WTC11 (cell line): ENCODE measurements at places on chromosomes 12 and 14. TPM values are rescaled to one million over a fixed set of nuclear protein-coding genes. Genes with fewer than 3 reads are reported as not detected.

CPNE8 gene
- 4.9 to 8.3 TPM (median 7.2 TPM) in 3 replicates for total RNA-seq

ABCD2 gene
- 0.05 TPM in 2 of 3 replicates, not detected in the other for total RNA-seq

TAS2R14 gene
- 1.1 to 1.3 TPM (median 1.1 TPM) in 3 replicates for total RNA-seq

LTBP2 gene
- total RNA-seq, result 1.2 TPM in 3 replicates

DNA sequence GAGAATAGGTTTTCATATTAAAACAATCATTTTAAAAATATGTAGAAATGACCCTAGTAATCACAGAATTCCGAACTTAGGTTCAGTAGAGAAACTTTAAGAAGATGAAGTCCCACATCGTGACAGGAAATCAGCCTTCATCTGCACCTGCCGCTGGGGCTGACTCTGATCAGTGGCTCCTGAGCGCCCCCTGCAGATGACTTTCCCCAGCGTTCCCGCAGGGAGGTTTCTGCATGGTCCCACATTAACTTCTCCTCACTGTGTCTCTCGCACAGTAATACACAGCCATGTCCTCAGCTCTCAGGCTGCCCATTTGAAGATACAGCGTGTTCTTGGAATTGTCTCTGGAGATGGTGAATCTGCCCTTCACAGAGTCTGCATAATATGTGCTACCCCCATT lies 1131.1 kb downstream of the TMEM121 start:
- H3K4me3 ChIP-seq, result no peak overlapping the region
- DNase-seq, result no peak
- H3K27me3 ChIP-seq, result peaks cover 4% of the 10 kb centered on the region; the same call in 1 of the 2 replicates
- H3K36me3 ChIP-seq, result peaks cover 62% of the 10 kb centered on the region
- no peaks in the 10 kb centered on the region for H3K4me1 ChIP-seq

- no peak for DNase-seq
- H3K4me3 ChIP-seq, result no peak overlapping the region
- H3K27ac ChIP-seq, result no peak overlapping the region
- peaks cover 3% of the 10 kb centered on the region; the same call in 1 of the 2 replicates for H3K36me3 ChIP-seq
- H3K4me1 ChIP-seq, result peaks cover 12% of the 10 kb centered on the region
Measured at GRCh38 chr14:75562489-75562888, 15.9 kb upstream of the FLVCR2 start.

DNA sequence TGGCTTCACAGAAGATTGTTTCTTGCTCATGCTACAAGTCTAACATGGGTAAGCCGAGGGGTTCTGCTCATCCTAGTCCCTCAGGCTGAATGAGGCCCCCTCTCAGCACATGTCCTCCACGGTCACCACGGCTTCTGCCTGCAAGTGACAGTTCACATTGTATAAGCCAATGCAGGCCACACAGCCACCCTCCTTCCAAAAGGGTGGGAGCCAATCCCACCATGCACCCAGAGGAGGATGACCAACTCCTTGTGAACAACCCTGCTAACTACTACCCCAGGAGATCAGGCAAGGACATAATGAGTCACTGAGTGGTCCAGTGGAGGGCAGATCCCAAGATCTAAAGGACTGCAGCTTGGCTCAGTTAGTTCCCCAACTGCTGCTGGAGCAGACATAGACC lies 6.1 kb downstream of the SPRING1 start:
- no peak overlapping the region for H3K4me3 ChIP-seq
- peaks cover 13% of the 10 kb centered on the region for H3K36me3 ChIP-seq
- H3K4me1 ChIP-seq, result peaks cover 15% of the 10 kb centered on the region

DNA sequence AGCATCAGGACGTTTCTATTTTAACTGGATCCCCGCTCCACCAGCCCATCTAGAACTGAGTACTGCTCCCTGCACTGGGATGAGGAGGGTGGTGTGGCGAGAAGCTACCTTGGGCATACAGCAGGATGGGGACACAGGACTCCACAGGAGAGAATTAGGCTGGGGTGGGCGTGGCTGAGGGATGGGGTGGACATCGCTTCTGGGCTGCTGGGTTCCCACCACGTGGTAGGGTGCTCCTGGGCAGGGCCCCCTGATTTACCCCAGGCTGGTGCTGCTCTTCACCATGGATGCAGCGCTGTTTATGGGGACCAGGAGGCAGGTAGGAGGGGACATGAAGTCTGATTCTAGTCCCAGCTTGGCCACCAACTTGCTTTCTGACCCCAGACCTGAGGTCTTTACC lies 41.9 kb downstream of the VDR start:
- DNase-seq, result no peak
- H3K4me1 ChIP-seq, result no peaks in the 10 kb centered on the region
- no peak overlapping the region for H3K27ac ChIP-seq
- peaks cover 4% of the 10 kb centered on the region for H3K27me3 ChIP-seq
- H3K4me3 ChIP-seq, result no peak overlapping the region
- H3K36me3 ChIP-seq, result no peaks in the 10 kb centered on the region

DNA sequence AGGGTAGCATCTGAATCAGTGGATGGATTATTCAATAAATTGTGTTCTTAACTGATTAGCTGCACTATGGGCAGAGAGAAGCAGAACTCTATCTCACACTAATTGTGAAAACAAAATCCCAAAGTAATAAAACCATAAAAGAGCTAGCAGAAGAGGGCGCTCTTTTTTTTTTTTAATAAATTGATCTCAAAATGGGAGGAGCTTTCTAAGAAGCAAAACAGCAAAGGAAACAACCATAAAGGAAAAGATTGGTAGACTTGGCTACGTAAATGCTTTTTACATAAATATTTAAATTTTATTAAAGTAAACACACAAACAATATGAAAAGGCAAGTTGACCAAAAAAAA lies 1.5 kb upstream of the TM7SF3 start:
- no peaks in the 10 kb centered on the region for H3K36me3 ChIP-seq
- H3K4me3 ChIP-seq, result no peak overlapping the region
- H3K27me3 ChIP-seq, result no peaks in the 10 kb centered on the region

- H3K4me1 ChIP-seq, result peaks cover 13% of the 10 kb centered on the region
- H3K4me3 ChIP-seq, result no peak overlapping the region
- H3K36me3 ChIP-seq, result peaks cover 9% of the 10 kb centered on the region
- no peaks in the 10 kb centered on the region for H3K27me3 ChIP-seq
- no peak for DNase-seq
Measured at GRCh38 chr14:62453226-62453625, 592.0 kb downstream of the KCNH5 start.

DNA sequence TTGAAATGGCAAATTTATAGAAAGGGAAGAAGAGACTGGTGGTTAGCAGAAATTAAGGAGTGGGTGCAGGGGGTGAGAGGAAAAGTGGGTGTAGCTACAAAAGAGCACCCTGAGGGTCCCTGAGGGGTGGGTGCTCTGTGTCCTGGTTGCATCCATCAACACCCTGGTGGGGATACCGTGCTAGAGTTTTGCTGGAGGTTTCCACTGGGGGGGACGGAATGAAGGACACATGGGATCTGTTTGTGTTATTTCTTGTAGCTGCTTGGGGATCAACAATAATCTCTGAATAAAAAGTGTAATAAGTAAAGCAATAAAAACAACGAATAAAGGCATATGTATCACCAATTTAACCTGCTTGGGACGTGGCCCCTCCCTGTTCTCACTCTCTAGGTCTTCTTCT lies 175.3 kb downstream of the KIF26A start:
- DNase-seq, result no peak
- H3K36me3 ChIP-seq, result no peaks in the 10 kb centered on the region
- H3K27ac ChIP-seq, result no peak overlapping the region
- H3K4me3 ChIP-seq, result no peak overlapping the region
- no peaks in the 10 kb centered on the region for H3K27me3 ChIP-seq

DNA sequence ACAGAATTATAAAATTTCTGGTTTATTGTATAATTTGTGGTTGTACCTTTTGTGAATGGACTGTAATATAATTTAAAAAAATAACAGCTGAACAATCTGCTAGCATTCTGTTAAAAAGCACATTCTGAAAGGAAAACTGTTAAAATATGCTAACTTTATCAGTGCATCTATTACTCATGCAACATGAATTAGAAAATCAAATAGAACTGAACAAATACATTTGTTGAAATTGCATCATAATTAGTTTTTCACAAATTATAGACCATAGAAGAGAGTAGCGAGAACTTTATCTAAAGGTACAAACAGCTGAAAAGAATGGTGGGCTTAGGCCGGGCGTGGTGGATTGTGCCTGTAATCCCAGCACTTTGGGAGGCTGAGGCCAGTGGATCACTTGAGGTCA lies 33.0 kb downstream of the PTPN21 start:
- no peaks in the 10 kb centered on the region for H3K36me3 ChIP-seq
- no peaks in the 10 kb centered on the region for H3K4me1 ChIP-seq
- H3K4me3 ChIP-seq, result no peak overlapping the region
- DNase-seq, result no peak
- H3K27ac ChIP-seq, result no peak overlapping the region
- no peaks in the 10 kb centered on the region for H3K27me3 ChIP-seq

DNA sequence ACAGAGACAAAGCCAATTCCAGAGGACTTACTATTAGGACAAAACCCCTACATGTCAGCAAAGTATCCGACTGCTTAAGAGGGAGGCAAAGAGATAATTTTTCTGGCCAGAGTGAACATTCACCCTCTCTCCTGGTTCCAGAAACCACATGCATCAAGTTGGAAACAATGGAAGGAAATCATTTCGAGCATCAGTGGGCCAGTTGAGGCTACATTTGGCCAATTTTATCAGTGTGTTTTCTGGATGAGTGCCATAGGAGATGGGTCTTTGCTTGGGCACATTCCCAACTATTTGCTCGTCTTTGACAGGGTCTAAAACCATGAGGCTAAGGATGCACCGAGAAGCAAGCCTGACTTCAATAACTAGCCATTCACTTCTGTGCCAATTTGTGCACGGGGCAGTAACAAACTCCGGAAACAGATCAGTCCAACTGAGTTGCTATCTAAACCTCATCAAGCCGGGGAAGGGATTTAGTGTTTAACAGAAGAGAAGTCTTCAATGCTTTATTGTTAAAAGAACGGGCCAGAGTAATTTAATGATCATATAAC lies 17.4 kb downstream of the EGLN3 start:
- no peaks in the 10 kb centered on the region for H3K27me3 ChIP-seq
- peaks cover 18% of the 10 kb centered on the region for H3K36me3 ChIP-seq
- DNase-seq, result no peak
- H3K4me1 ChIP-seq, result peaks cover 68% of the 10 kb centered on the region

DNA sequence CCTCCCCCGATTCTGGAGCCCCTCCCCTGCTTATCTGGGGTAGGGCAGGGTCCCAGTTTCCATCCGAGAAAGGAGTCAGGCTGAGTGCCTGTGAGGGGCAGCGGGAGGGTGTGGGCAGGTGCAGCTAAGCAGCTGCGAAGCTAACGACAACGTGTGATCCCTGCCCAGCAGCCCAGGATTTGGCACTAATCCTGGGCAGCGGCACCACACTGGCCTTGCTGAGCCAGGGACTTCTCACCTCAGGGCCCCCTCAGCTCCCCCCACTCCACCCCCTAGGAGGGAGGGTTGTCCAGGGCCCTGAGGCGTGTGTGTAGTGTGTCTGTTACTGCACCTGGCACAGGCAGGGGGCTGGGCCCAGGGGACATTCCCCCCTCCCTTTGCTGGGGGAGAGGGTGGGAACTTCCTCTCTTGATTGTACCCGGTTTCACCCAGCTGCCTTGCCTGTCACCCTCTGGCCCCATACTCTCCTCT lies 1.8 kb downstream of the SMIM41 start:
- peaks cover 19% of the 10 kb centered on the region for H3K4me1 ChIP-seq
- DNase-seq, result no peak
- H3K4me3 ChIP-seq, result no peak overlapping the region
- H3K27me3 ChIP-seq, result no peaks in the 10 kb centered on the region
- peaks cover 18% of the 10 kb centered on the region for H3K36me3 ChIP-seq

GRCh38 chr12:5455045-5455444 lies 23.1 kb downstream of the NTF3 start:
- no peak overlapping the region for H3K4me3 ChIP-seq
- H3K27me3 ChIP-seq, result no peaks in the 10 kb centered on the region
- DNase-seq, result no peak
- H3K27ac ChIP-seq, result no peak overlapping the region
- peaks cover 22% of the 10 kb centered on the region for H3K4me1 ChIP-seq

DNA sequence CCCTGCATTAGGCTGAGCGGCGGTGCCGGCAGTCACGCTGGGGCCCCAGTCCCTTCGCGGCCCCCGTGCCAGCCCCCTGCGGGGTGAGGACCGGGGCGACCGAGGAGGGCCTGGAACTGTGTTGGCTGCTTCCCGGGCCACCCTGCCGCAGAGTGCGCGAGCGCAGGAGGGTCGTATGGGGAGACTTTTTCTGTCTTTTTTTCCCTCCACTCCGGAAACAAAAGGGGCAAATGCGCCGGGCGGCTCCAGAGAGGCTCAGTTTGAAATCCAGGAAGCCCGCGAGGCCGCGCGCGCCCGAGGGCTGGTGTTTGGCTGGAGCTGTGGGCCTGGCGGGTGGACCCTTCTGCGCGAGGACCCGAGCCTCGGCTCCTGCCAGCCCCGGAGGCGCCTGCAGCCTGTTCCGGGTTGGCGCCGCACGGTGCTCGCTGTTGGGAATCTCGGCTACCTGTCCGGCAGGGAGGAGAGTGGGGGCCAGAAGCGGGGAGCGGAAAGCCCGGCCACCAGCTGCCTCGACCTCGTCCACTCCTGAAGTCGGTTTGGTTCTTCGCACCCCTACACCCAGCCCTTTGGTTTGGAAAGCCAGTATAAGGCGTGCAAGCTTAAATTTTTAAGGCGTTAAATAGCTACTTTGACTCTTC lies 638 bp downstream of the PLEKHG3 start:
- no peak overlapping the region for H3K27ac ChIP-seq
- H3K4me1 ChIP-seq, result peaks cover 80% of the 10 kb centered on the region
- H3K36me3 ChIP-seq, result no peaks in the 10 kb centered on the region

DNA sequence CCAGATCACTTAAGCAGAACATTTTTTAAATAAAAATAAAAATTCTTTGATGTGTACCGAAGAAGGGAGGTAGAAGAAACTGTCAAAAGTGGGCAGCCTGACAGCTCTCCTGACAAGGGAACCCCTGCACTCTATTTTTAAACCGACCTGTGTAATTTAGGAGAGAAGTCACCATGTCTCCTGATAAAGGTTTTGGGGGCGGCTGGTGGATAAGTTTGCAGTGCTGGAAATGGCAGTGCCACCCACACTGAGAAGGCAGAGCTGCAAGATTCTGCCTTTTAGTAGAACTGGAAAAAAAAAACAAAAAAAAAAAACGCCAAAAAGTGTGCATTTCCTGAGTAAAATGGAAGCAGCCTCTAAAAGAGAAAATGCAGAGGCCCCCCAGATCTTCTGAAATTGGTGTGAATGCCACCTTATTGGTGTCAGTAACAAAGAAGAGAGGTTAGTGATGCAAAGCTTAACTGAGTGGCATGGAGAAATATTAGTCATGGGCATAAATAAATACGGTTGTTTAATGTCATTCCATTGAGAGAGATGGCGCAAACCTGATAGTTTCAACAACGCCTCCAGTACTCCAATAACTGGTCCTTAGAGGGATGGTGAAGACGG lies 24.7 kb downstream of the DUSP6 start:
- no peak overlapping the region for H3K4me3 ChIP-seq
- H3K36me3 ChIP-seq, result peaks cover 10% of the 10 kb centered on the region
- peaks cover 30% of the 10 kb centered on the region for H3K4me1 ChIP-seq
- H3K27me3 ChIP-seq, result no peaks in the 10 kb centered on the region
- DNase-seq, result no peak

- no peak for DNase-seq
- H3K36me3 ChIP-seq, result peaks cover 8% of the 10 kb centered on the region; the same call in 1 of the 2 replicates
- no peaks in the 10 kb centered on the region for H3K27me3 ChIP-seq
- no peak overlapping the region for H3K27ac ChIP-seq
Measured at GRCh38 chr12:19744705-19745218, 305.5 kb downstream of the AEBP2 start.

- peaks cover 22% of the 10 kb centered on the region for H3K36me3 ChIP-seq
- no peaks in the 10 kb centered on the region for H3K27me3 ChIP-seq
- no peak for DNase-seq
- no peak overlapping the region; the same call in 1 of the 2 replicates for H3K27ac ChIP-seq
- no peak overlapping the region for H3K4me3 ChIP-seq
Measured at GRCh38 chr12:112190231-112191025, 65.1 kb downstream of the TRAFD1 start.
